Aortic smooth muscle cell (primary cell): ENCODE measurements at places on chromosomes 3 and 15. TPM values are rescaled to one million over a fixed set of nuclear protein-coding genes. Genes with fewer than 3 reads are reported as not detected.

Gene REC114
- not detected in 2 replicates for total RNA-seq

Gene OR5K2
- not detected in 2 replicates for total RNA-seq

Gene PLAAT1
- not detected in 2 replicates for total RNA-seq

Gene SNTN
- not detected in 2 replicates for total RNA-seq

Gene ATP8B4
- total RNA-seq: 0.75 and 1.5 TPM in 2 replicates

Gene PLA2G4D
- total RNA-seq: not detected in 2 replicates

Gene PLS1
- total RNA-seq: 0.37 and 0.66 TPM in 2 replicates

Gene EFCAB12
- not detected in 2 replicates for total RNA-seq

Gene CGNL1
- total RNA-seq: 3.3 and 9.5 TPM in 2 replicates

Gene SPATA12
- total RNA-seq: under 0.01 and 0.06 TPM in 2 replicates

Gene PPP1R14D
- total RNA-seq: not detected in 2 replicates

Gene KBTBD13
- total RNA-seq: not detected in 2 replicates

Gene GOLGA6B
- not detected in 2 replicates for total RNA-seq

Gene POPDC2
- 0.25 and 0.40 TPM in 2 replicates for total RNA-seq

Gene MESP1
- total RNA-seq: 0.37 and 0.53 TPM in 2 replicates

Gene NCEH1
- 35.3 and 46.6 TPM in 2 replicates for total RNA-seq

Gene GORASP1
- total RNA-seq: 32.5 and 36.4 TPM in 2 replicates

Gene ITIH3
- total RNA-seq: 1.1 and 2.8 TPM in 2 replicates

Gene TRH
- total RNA-seq: not detected in 2 replicates

Gene DZIP3
- 11.9 and 14.5 TPM in 2 replicates for total RNA-seq

Gene DUOXA1
- total RNA-seq: not detected in 2 replicates

Gene VWA5B2
- total RNA-seq: 0.06 TPM in 1 of 2 replicates, not detected in the other

Gene NANOGP8
- total RNA-seq: not detected in 2 replicates

Gene CSTA
- 0.66 TPM in 1 of 2 replicates, not detected in the other for total RNA-seq

Gene TADA3
- total RNA-seq: 65.0 and 73.8 TPM in 2 replicates

Gene ADGRG7
- total RNA-seq: 52.7 TPM in 1 of 2 replicates, not detected in the other

Gene CCR8
- not detected in 2 replicates for total RNA-seq
